Stimulated activated CD4-positive, alpha-beta T cell treated with anti-CD3 and anti-CD28 coated beads, Interleukin-4, amount 100 ng/mL, for 4 hours (primary cell): ENCODE measurements at places on chromosomes 2 and 18.

- no peak for DNase-seq
Observed at GRCh38 chr2:25368660-25369059, 26.9 kb upstream of the DNMT3A start.

DNA sequence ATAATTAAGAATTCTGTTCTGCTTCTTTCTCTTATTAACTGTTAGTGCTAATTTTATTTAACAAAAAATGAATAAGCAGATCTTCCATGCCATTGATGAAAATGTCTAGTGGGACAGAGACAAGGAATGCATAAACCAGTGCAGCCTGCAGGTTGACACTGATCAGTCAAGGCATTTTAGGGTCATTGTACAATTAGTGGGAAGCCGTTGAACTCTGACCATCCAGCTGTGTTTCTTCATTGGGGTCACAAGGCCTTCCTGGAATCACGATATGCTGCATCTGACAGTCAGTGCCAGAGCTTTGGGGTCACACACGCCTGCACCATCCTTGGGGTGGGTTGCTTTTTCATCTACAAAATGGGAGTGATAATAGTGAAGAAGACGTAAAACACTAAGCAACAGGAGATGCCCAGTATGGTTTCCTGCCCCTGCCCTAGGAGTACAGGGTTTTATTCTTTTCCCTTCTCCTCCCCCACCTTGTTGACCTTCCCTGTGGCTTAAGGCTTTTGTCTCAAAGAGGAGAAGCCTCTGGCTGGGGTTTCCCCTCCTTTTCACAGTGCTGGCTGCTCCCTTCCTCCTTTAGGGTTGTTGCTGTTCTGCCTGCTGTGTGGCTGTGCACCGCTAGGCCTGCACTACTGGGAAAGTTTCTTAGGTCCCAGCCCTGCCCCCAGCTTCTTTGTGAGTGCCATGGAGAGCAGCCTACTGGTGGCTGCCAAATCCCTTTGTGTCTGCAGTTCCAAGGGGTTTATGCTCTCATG lies 245.6 kb downstream of the TPGS2 start:
- no peak for DNase-seq

GRCh38 chr2:154686162-154686561 lies 12.3 kb upstream of the KCNJ3 start:
- DNase-seq, result no peak

DNA sequence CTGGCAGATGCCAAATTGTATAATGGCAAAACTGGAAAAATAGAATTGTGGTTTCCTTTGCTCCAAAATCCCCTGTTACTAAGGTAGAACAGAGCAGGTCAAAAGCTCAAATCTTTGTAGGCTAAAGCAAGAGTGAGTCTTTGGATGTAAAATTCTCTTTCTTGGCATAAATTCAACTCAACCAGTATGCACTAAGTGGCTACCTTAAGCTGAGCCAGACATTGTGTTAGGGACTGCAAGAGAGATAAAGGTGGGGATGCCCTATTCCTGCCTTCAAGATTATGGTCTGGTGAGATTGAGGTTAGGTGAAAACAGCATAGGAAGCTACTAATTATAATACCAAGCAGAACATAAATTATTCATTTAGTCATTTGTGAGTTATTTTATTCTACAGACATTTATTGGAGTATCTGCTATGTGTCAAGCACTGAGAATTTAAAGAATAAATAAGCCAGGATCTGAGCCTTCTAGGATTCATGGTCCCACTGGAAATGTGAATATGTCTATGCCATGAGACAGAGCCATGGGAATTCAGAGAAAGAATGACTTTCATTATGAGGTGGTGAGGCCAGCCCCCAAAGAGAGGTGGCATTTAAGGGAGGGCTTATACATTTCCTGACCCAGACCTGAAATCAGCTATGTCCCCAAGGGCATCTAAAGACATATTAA lies 198.0 kb upstream of the NCKAP5 start:
- DNase-seq, result no peak

GRCh38 chr2:49367003-49367402 lies 212.7 kb upstream of the FSHR start:
- DNase-seq, result no peak

GRCh38 chr2:237603718-237604362 lies 13.3 kb upstream of the RAB17 start:
- DNase-seq, result peak; percentile 51

GRCh38 chr2:15861172-15861822 lies 79.1 kb upstream of the MYCN start:
- DNase-seq, result no peak

DNA sequence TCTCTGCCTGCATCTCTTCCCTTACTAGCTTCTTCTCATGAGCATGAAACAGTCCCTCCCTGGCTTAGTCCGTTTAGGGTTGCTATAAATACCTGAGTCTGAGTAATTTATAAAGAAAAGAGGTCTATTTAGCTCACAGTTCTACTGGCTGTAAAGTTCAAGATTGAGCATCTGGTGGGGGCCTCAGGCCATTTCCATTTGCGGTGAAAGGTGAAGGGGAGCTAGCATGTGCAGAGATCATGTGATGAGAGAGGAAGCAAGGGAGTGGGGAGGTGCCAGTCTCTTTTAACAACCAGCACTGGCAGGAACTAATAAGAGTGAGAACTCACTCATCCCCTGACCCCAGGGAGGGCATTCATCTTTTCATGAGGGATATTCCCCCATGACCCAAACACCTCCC lies 26.8 kb downstream of the RHBDD1 start:
- DNase-seq, result no peak

GRCh38 chr18:2036086-2036485 lies 535.2 kb downstream of the METTL4 start:
- no peak for DNase-seq

DNA sequence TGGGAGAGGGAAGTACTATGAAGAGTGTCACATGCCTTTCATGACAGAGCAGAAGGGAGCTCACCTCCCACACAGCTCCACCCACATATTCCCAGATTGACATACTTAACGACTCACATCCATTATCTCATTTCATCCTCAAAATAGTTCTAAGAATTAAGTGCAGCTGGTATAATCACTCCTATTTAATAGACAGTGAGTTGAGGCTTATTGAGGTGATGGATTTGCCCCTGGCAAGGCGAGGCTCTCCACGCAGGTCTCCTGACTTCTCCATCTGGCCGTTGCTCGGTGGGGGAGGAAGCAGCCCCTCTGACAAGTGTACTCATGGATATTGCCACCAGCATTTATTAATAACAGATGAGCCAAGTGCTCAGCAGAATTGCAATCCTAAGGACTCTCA lies 81.4 kb downstream of the TGOLN2 start:
- no peak for DNase-seq

DNA sequence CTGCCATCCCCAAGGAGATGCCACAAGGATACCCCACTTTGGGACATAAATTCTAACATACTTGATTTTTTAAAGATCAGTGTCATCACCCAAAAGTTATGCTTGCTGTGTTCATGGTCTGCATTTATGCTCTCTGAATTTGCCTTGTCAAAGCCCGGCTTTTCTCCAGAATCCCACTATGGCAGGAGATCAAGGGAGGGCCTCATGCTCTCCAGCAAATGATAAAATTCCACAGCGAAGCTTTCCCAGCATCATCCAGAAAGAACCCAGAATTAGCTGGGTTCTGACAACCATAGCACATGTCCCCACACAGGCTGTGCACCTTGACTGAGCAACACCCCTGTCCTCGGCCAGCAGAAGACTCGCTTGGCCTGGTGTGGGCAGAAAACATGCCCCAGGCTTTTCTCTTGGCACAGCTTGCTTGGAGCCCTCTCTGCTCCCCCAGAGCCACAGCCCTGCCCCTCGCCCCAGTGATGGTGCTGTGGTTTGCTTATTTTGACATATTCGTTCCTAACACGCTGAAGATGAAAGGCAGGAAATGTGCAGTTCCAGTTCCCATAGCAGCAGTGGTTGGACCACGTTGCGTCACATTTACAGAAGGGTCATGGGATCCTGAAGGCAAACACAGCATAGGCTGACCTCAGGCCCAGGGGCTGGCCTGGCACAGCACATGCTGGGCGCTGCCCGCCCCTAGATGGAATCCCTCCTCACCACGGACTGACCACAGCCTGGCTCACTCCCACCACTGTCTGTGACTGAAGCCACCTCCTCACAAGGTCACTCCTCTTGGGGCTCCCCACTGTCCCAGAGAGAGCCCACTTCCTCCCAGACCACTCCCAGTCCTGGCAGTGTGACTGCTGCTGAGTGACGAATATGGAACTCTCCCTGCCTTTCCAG lies 14.1 kb upstream of the CHRNA1 start:
- peak; percentile 52 for DNase-seq

GRCh38 chr18:42137693-42138375 lies 182.8 kb downstream of the PIK3C3 start:
- DNase-seq, result no peak

DNA sequence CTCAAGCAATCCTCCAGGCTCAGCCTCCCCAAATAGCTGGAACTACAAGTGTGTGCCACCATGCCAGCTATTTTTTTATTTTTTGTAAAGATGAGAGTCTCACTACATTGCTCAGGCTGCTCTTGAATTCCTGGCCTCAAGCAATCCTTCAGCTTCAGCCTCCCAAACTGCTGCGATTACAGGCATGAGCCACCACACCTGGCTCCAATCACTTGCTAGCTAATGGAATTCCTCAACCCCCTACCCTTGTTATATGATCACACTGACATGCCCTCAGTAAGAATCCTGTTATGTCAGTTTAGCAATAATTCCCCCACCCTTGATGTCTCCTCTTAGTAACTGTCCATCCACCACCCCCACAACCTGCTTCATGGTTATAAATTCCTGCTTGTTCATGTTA lies 12.3 kb downstream of the CHN1 start:
- no peak for DNase-seq

- no peak for DNase-seq
Observed at GRCh38 chr2:15226661-15227060, 334.5 kb downstream of the NBAS start.

- DNase-seq, result peak; percentile 6
Observed at GRCh38 chr2:54524226-54524991, 68.3 kb downstream of the SPTBN1 start.

DNA sequence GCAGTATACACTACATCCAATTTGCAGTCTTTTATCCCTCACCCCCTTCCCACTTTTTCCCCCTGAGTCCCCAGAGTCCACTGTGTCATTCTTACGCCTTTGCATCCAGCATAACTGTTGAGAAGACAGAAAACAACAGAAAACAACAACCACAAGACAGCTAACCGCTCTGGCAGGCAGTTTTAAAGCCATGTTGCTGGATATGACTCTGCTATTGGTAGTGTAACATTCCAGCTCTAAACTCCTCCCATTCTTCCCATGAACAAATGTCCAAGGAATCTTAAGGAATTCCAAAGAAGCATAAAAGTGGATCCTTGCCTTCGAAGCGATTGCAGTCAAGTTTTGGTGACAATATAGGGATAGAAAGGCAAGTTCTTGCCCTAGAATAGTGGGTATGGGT lies 599.1 kb downstream of the NYAP2 start:
- no peak for DNase-seq

DNA sequence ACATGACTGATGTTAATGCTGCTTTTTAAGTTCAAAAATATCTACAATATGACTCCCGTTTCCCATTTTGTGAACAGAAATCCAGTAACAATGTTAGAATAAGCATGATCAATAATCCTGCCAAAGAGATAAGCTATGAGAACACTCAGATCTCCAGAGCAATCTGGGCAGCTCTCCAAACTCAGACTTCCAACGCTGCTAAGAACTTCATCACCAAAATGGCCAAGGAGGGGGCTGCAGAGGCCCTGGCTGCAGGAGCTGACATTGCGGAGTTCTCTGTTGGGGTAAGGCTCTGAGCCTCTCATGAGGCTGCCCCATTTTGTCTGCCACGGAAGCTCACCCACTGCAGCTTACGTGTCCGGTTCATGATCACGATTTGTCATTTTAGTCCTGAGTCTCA lies 68.4 kb downstream of the UGGT1 start:
- DNase-seq, result no peak

GRCh38 chr18:12630136-12630535 lies 27.8 kb downstream of the SPIRE1 start:
- no peak for DNase-seq

DNA sequence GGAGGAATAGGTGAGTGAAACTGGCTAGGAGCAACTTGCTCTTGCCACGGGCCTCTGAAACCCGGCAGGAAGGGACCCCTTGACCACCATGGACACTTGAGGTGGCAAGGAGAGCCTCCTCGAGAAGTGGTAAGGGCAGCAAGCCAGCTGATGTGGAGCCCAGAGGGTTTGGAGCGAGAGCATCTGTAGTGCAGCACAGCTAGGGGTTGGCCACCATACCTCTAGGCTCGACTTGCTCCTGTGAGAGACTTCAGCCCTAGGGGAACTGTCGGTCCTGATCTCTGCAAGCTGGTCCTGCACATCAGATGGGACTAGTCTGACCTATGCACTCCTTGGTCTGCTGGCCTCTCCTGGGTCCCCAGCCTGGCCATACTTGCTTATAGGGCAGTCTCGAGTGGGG lies 158.4 kb downstream of the CCDC178 start:
- DNase-seq, result no peak

- DNase-seq, result no peak
Observed at GRCh38 chr2:164714471-164714870, 93.2 kb upstream of the GRB14 start.

GRCh38 chr2:30629866-30630265 lies 177.4 kb downstream of the CAPN13 start:
- no peak for DNase-seq

GRCh38 chr2:8719528-8719927 lies 37.7 kb downstream of the ID2 start:
- no peak for DNase-seq

- DNase-seq, result no peak
Observed at GRCh38 chr2:72300147-72300684, 152.6 kb upstream of the CYP26B1 start.

GRCh38 chr2:59184276-59185020 lies 943.3 kb upstream of the FANCL start:
- no peak for DNase-seq

GRCh38 chr18:32550963-32551362 lies 80.3 kb upstream of the GAREM1 start:
- DNase-seq, result no peak

- DNase-seq, result no peak
Observed at GRCh38 chr2:241865416-241865956, 4.0 kb upstream of the RTP5 start.

GRCh38 chr2:73984922-73985307 lies 205 bp downstream of the TET3 start:
- DNase-seq, result peak; percentile 59

DNA sequence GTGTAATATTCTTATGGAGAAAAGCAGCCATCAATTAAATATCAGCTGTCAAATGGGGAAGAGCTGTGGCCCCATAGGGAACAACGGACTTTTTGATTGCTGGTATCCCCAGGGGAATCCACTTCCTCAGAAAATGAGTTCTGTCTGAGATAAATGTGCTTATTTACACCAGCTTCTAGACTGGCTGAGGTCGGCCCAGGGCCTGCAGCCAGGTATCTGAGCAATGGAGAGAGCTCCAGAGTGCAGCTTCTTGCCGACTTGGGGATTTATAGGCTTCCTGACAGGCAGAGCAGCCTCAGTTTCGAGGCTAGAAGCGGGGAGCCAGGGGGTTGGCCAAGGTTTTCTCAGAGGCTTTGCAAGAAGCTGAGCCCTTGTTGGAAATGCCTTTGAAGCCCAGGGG lies 67.2 kb downstream of the MCFD2 start:
- no peak for DNase-seq

GRCh38 chr2:129008055-129008880 lies 689.6 kb upstream of the HS6ST1 start:
- DNase-seq, result no peak

GRCh38 chr2:106867196-106867953 lies 18.6 kb downstream of the ST6GAL2 start:
- no peak for DNase-seq
